BE2C (cell line): ENCODE measurements at places on chromosomes 1 and 21.

DNA sequence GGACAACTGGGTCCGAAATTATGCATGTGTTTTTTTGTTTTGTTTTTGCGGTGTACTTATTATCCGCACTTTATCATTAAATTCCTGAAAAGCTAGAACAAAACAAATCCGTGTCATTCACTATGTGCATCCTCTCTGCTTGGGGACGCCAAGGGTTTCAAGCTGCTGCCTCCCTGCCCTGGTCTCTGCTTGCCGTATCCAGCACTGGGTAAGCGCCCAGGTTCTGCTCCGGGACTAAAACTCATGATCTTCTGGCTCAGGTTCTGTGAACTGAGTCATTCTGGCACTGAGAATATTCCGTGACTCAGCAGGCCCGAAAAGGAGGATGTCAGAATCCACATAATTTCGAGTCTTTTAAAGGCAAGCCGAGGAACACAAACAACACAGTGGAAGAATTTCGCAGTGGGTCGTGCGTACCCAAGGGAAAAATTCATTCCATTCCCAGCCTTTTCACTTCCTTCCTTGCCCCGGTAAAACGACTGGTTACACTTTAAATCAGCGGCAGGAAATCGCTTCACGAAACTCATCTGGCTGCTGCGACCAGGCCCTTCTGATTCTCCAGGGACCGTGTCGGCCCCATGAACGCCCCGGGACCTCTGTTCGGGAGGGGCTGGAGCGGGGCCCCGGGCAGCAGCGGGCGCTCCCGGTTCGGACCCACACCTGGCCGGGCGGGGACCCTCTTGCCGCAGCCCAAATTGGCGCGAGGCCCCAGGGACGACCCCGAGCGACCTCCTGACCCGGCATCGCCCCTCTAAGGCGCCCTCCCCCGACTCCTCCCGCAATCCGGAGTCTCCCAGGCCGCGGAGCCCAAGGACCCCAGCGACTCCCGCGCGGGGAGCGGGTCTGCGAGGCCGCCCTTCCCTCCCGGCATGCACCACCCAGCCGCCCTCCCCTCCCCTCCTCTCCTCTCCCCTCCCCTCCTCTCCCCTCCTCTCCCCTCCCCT lies 746 bp upstream of the LAMC1 start:
- DNase-seq, result peak; percentile 83

- DNase-seq, result no peak
Observed at GRCh38 chr21:16969636-16970035, 543.2 kb upstream of the CXADR start.

DNA sequence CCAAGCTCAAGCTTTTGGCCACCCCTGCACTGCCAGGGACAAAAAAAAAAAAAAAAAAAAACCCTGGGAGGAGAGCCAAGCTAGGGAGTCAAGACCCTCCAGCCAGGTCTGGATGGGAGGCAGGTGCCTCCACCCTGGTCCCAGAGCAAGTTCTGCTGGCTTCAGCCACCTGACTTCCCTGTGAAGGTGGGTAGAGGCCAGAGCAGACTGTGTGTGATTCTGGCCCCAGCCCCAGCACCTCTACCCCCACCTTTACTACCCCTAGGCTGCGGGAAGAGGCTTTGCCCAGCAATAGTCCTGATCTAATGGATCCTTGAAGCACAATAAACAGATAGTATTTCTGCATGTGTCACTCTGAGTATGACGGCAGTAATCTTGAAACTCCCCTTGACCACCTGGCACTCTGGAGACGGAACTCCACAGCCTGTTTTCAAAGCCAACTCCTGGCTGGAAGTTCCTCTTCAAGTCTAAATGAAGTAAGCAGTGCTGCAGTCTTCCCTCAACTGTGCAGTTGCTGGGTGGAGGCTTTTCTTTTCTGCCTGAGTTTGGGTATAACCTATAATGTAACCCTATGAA lies 9.8 kb downstream of the PDZK1IP1 start:
- DNase-seq, result no peak

DNA sequence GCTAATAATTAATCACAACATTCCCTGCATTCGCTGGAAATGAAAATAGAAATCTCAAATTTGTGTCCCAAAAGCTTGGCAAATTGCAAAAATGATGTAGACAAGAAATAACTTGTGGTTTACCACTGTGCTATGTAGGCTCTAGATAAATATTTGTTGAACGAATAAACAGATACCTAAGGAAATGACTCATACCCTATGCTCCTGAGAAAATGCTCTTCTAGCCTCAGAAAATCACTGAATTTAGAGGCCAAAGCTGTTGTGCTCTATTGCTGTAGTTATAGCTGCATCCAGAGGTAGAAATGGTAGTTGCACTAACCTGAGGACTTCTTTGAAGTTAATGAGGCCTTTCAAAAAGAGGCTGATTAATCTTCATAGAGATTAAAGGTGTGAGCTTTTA lies 142.0 kb upstream of the ZNHIT6 start:
- DNase-seq, result no peak

GRCh38 chr21:44699502-44700001 lies 2.6 kb downstream of the KRTAP10-12 start:
- no peak for DNase-seq

- DNase-seq, result no peak
Observed at GRCh38 chr1:21335088-21335691, 44.9 kb upstream of the ECE1 start.

DNA sequence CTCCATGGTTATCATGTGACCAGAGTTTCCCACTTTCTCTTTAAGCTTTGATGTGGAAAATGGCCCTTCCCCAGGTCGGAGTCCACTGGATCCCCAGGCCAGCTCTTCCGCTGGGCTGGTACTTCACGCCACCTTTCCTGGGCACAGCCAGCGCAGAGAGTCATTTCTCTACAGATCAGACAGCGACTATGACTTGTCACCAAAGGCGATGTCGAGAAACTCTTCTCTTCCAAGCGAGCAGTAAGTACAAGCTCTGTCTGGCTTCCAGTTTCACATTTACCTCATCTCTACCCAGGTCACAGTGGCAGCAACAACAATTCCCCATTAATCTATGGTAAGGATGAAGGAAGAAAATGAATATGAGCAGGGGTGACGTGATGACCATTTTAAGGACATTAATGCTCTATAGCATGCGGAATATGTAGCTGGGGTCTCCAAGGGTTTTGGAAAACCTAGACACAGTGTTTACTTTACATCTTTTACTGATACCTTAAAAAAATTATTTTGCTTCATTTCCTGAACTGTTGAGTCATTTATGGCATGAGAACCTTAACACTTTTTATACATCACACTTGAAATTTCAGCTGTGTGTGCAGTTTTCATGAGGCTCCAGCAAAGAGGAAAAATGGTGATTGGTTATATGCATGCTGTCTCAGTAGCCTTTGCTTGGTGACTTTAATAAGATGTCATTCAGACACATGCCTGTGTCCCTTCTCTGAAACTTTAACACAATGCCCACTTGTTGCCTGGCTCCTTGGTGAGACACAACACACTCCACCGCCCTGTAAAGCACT lies 286.3 kb upstream of the SGIP1 start:
- DNase-seq, result no peak

DNA sequence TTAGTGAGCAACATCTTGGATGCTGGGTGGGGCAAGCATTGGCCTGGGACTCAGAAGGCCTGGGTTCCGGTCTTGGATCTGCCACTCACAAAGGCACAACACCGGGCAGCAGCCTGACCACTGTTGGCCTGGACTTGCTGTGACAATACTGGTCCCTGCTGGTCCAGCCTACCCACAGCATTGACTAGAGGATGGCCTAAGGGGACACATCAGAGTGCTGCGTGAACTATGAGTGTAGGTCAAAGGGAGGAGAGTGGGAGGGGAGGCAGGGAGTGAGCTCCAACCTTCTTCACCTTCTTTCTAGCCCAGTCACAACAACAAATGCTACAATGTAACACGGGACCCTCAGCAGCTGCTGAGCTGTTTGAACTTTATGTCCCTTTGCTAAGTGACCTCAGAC lies 31.1 kb downstream of the TMEM50A start:
- no peak for DNase-seq

DNA sequence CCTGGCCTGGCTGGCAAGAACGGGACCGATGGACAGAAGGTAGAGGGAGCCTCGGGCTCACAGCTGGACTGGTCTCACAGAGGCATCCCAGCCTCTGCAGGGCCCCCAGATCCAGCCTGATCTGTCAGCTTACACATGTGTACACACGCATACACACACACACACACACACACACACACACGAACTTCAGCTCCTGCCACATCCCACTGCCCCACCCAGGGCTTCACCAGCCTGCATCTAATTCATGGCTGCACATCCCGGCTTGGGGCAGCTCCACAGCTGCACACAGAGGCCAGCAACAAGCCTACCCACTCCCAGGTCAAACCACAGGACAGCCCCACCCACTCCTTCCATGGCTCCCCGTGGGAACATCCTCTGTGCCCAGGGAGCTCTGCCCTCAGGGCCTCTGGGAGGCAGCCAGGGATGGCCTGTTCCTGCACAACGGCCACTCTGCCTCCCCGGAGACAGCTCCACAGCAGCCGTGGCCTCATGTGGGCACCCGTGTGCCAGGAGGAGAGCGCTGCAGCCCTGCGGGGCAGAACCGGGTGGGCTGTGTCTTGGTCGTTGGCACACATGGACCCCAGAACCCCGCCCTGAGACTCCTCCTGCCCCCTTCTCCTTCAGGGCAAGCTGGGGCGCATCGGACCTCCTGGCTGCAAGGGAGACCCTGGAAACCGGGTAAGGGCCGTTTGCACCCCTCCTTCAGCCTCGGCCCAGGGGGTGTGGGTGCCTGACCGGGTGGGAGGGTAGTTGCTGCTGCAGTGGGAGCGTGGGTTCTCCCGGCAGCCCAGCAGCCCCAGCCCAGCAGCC lies 19.1 kb downstream of the COL6A2 start:
- DNase-seq, result peak; percentile 20

GRCh38 chr1:13548281-13548680 lies 34.5 kb upstream of the LRRC38 start:
- DNase-seq, result no peak
